Suprapubic skin (tissue), 4 donors: ENCODE measurements at places on chromosomes 6 and 20.

DNA sequence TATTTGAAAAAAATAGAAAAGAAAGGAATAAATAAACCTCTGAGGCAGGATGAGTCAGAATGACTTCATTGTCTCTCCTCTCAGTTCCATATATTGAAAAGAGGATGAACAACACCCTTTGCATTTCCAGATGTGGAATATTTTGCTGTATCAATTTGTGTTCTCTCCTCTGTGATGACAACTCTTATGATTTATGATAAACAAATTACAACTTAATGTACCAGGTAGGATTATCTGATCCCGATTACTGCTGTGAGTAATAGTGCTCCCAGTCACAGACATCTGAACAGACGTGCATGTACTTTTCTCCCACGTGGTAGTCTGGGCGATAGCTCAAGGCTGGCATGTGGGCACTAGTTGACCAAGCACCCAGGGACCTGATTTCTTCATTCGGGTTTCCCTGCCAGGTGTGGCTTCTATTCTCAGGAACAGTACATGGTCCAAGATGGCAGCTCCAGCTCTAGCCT lies 142.1 kb upstream of the SULF2 start:
- peak overlapping the region; percentile 72 for H3K27ac ChIP-seq
- peaks cover 18% of the 10 kb centered on the region for H3K27me3 ChIP-seq
- DNase-seq = peak; percentile 63
- no peaks in the 10 kb centered on the region for H3K36me3 ChIP-seq

DNA sequence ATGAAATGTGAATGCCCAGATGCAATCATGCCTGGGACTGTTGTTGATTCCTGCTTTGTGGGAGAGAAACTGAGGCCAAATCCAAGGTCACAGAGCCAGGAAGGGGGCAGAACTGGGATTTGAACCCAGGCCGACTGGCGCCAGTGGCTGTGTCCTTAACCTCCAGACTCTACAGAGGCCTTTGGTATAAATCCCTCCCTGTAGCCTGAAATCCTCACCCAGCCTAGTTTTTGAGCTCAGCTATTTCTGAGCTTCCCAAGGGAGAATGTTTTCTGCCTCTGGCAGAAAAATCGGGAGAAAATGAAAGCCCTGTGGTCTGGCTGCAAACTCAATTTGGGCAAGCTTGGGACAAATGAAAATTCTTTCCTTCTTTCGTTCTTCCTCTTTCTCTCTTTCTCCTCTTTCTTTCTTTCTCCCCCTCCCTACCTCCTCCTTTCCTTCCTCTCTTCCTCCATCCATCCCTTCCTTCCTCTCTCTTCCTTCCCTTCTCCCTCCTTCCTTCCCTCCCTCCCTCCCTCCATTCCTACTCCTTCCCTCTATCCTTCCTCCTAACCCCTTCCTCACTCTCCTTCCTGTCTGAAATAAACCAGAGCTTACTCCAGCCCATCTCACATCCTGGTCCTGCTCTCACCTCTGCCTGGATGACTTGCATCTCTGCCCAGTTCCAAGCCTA lies 34.9 kb downstream of the SNAI1 start:
- H3K27me3 ChIP-seq = no peaks in the 10 kb centered on the region
- peaks cover 31% of the 10 kb centered on the region for H3K4me1 ChIP-seq
- DNase-seq = no peak

DNA sequence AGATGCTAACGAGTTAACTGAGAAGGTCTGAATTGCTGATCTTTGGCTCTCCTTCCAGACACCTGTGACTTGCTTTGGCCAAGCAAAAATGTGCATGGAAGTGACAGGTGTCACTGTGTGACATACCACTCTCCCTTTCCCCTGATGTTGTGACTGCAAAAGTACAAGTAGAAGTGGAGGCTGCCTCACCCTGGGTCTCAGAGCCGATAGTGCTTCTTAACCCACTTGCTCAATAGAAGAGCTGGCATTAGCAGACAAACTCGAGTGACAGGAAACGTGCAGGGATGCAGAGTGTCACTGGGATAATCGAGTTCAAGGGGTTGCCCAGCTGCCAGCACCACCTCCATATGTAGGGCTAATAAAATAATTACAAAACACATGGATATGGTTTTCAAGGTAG lies 16.4 kb upstream of the SPO11 start:
- no peak overlapping the region for H3K4me3 ChIP-seq
- H3K27me3 ChIP-seq = no peaks in the 10 kb centered on the region
- no peak overlapping the region for H3K27ac ChIP-seq
- H3K36me3 ChIP-seq = no peaks in the 10 kb centered on the region

- DNase-seq = no peak
- no peaks in the 10 kb centered on the region for H3K36me3 ChIP-seq
- H3K4me3 ChIP-seq = no peak overlapping the region
Observed at GRCh38 chr6:28478518-28478917, 35.2 kb upstream of the ZSCAN23 start.

DNA sequence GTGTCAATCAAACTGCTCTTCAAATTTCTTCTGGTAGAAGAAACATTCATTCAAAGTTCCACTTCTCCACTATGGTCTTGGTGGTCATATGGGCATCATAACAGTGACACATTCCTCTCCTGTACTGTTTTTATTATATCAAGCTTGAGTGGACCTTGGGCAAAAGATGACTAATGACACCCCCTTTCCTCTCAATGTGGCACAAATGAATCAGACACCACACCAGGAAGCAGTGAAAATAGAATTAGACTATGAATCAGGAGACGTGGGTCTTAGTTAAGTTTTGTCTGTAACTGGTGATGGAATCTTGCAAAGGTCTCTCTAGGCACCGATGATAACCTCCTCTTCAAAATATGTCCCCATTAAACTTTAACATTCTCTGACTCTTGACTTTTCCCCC lies 9.0 kb upstream of the NRSN1 start:
- H3K4me3 ChIP-seq = no peak overlapping the region
- no peaks in the 10 kb centered on the region for H3K36me3 ChIP-seq
- no peaks in the 10 kb centered on the region for H3K27me3 ChIP-seq
- DNase-seq = no peak

DNA sequence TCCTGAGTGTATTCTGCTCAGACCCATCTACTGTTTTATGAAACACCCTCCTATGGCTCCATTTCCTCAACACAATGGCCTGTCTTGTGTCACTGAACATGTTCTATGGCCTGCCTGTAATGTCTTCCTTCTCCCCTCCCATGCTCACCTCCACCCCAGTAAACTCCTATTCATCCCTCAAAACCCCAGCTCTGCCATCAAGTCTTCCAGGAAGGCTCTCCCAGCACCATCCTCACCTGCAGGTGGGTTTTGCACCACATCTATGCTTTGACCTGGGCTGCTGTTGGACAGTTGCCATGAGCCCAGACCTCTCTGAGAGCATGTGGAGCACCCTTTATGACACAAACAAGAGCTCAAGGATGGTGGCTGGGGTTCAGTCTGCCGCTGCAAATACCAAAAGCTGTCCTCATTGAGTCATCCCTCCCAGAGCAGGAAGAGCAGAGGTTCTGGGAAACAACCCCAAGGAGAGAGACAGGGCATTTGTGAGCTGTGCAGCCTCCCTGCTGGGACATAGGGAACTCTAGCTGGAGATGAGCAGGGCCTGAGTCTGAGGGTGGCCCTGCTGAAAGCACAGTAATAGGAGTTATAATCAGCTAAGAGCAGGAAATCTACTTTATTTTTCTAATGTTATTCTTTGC lies 93.8 kb upstream of the CD93 start:
- no peaks in the 10 kb centered on the region for H3K36me3 ChIP-seq
- H3K4me1 ChIP-seq = peaks cover 7% of the 10 kb centered on the region
- DNase-seq = no peak
- H3K4me3 ChIP-seq = no peak overlapping the region
